ENCODE measurements at places on chromosomes 6 and 20. TPM values are rescaled to one million over a fixed set of nuclear protein-coding genes. Genes with fewer than 3 reads are reported as not detected.

- DNase-seq = no peak
Observed at GRCh38 chr6:128156321-128157111, 255.7 kb upstream of the THEMIS start.

DNA sequence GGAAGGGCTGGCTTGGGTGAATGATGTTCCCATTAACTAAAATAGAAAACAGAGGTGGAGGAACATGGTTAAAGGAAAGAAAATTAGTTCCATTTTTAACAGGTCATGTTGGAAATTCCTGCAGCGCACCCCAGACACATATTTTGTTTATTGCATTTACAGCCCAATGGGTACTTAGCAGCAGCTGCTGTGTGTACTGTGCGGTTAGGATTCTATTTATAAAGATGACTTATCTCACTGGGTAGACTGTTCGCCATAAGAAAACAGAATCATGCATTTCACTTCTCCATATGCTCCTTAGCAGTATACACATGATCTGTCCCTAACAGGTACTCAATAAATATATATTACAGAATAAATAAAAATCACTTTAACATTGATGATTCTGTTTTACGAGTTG is 135.8 kb downstream of the SLC35F1 start:
- no peak for DNase-seq

DNA sequence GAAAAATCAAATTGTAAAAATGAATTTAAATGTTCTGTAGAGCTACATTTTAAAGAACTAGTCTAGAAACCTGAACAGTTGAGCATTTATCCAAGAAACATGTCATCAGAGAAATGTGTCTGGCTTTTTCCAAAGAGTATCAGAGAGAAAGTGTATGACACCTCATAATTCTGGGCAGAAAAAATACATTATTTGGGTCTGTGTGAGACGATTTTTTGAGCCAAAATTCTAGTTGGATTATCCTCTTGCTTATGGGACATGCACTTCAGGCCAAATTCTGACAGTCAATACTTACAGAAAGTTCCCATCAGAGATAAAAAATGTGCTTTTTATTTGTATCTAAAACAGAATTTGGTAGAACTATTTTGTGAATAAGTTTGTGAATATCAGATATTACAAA is 1242.7 kb downstream of the EPHA7 start:
- DNase-seq = no peak

DNA sequence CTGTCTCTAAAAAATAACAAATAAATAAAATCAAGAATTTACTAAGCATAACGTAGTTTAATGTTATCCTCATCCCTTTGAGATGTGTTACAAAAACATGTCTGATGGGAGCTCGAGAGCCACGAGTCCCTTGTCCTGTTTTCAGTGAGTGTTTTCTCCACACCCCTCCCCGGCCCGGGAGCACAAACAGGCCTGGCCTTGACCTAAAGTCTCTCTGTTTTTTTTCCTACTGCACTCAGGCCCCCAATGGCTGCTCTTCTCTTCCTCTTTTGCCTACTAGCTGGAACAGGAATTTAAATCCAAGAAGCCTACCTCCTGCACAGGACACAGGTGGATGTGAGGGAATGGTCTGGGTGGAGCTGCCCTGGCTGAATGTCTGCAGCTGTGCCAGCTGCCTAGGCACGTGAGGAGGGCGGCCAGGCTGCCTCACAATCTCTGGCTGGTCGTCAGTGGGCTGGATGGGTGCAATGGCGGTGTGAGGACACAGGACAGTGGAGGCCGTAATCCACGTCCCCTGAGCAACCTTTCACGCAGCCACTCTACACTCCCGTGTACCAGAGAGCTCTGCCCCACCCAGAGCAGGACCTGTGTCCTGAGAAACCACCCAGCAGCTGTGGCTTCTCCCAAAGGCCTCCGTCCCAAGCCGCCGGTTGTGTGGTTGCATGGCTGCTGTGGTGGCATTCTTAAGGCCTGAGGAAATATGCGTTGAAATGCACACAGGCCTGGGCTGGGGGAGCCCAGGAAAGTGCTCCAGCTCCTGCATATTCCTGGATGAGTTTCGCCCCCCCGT is 117.5 kb downstream of the FAM120B start:
- no peak for DNase-seq

DNA sequence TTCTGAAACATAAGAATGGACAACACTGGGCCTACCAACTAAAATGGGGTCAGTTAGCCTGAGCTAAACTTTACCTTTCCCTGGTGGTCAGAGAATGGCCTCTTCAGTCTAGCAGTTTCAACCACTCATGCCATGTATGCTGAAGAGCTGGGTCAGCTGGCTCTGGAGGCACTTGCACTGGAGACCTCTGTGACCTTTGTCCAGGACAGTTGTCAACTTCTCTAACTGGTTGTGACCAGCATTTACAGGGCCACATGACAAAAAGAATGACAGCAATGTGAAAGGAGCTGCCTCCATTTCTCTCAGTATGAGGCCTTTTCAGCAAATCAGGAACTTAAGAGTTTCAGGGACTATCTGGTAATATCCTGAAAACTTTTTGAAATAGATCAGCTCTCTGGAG is 59.9 kb upstream of the TMEM30A start:
- DNase-seq = no peak

Gene MCHR2
- not detected for total RNA-seq

DNA sequence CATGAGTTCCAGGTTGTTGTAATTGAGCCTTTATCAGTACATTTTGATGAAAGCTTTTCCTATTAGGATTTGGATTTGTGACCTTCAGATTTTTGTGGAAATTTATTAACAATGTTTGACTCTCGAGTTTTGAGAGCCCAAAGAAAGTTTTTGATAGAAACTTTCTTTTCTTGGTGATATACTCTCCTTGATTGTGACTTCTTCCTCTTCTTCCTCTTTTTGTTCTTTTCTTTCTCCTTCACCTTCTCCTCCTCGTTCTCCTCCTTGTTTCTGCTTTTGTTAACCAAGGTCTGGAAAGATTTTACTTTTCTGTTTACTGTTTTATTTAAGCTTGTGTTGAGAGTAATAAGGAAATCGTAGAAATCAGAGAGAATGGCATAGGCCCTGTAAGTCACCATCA is 182.4 kb downstream of the TRIM27 start:
- no peak for DNase-seq

GRCh38 chr6:221531-222349 is 70.5 kb upstream of the DUSP22 start:
- no peak for DNase-seq

GRCh38 chr20:17316316-17317038 is 89.6 kb downstream of the PCSK2 start:
- DNase-seq = no peak

GRCh38 chr20:4369798-4370124 is 351.9 kb upstream of the PRND start:
- peak; percentile 72 for DNase-seq

GRCh38 chr6:31528307-31528777 is 420 bp upstream of the MCCD1 start:
- DNase-seq = no peak

Gene AGER
- 27.8 TPM for total RNA-seq

GRCh38 chr6:169175360-169175887 is 78.2 kb downstream of the THBS2 start:
- no peak for DNase-seq

GRCh38 chr20:18847226-18847755 is 33.7 kb downstream of the SCP2D1 start:
- no peak for DNase-seq

Gene PXDC1
- total RNA-seq = not detected

Gene LAMA5
- 0.63 TPM for total RNA-seq

DNA sequence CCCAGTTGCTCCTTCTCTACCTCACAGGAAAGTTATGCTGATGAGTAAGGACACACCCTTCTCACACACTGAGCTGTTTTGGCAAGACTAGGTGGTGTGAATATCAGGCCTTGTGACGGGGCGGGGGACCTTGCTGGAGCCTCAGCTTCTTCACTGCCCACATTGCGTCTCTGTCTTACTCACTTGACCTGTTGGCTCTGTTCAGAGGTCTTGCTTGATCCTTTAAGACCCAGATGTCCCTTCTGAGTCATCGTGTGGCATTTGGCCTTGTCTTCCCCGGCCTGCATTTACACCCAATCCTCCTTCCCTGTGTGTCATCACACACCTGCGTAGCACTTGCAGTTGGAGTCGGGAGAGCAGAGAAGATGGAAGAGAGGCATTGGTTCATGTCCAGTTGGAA is 8.3 kb upstream of the PRND start:
- no peak for DNase-seq

- peak; percentile 33 for DNase-seq
Observed at GRCh38 chr20:50510706-50511542, 741 bp downstream of the PTPN1 start.

DNA sequence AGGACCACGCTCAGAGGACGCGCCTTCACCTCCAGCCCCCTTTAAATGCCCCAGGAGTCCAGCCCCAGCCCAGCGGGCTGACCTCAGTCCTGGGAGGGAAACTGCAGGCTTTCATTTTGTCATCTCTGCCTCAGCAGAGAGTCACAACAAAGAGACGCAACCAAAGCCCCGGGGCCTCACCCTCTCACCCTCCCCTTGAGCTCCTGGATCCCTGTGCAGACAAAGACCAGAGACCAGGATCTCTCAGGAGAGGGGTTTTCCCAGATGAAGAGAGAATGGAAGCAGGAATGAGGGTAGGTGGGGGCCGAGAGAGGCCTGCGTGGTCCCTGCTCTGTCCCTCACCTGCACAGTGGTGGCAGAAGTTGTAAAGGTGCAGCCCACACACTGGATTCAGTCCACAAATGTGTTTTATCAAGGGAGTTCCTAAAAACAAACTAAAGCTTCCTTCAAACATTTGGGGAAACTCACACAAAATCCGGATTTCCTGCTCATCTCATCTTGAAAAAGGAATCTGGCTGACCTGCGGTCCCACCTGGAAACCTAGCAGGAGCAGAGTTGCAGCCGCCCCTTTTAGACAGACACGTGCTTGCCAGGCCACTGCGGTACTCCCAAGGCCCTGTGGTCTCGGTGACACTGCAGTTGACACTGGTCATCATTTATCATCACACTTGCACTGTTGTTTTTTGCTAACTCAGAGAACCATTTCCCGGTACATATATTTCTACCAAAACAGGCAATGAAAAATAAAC is 27.1 kb downstream of the PTGIS start:
- DNase-seq = no peak

- no peak for DNase-seq
Observed at GRCh38 chr6:44621846-44622245, 234.3 kb downstream of the CDC5L start.

DNA sequence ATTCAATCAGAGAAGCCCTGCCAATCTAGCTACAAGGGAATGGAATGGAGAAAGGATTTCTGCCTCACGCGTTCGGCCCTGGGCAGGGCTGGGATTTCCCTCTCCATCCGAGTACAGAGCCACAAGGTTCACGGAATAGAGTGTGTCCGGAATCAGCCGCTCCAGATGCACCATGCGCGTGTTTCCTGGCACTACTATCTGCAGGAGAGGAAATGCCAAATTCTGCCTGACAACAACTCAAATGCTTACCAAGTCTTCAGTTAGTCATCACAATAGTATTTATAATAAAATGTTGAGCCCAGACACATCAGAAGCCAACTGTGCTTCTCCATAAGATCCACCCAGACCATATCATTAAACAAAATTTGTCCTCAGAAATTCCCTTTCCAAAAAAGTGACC is 75.1 kb downstream of the COL12A1 start:
- DNase-seq = no peak

DNA sequence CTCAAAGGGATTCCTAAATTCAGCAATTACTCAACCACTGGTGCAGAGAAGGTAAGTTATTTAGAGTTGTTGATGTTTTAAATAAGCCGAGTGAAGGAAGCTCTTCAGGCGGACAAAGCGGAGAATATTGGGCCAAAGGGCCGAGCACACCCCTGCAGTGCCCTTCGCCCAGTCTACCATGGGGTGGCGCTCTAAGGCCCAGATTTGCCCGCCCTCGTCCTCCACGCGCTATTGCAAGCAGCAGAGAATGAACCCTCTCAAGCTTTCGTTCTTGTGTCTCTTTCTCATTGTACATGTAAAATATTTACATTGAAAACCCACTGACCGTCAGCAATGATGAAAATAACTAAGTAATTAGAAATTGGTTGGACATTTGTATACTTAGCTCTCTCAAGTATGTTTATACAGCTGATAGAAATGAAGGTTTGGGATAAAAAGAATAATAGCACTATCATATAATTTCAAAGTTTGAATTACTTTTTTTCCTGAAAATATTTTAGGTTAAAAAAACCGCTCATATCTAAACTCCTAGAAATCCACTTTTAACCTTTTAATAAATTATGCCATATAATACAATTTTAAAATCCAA is 195.0 kb upstream of the CEP162 start:
- peak; percentile 33 for DNase-seq

- DNase-seq = no peak
Observed at GRCh38 chr20:23032750-23033078, 2.4 kb upstream of the SSTR4 start.

- no peak for DNase-seq
Observed at GRCh38 chr20:62319346-62319909, 16.6 kb downstream of the ADRM1 start.

Gene CYP24A1
- total RNA-seq = not detected

Gene PI3
- total RNA-seq = not detected

- no peak for DNase-seq
Observed at GRCh38 chr20:59007665-59008511, 834 bp upstream of the CTSZ start.

GRCh38 chr20:641516-641875 is 11.5 kb downstream of the SRXN1 start:
- DNase-seq = no peak

DNA sequence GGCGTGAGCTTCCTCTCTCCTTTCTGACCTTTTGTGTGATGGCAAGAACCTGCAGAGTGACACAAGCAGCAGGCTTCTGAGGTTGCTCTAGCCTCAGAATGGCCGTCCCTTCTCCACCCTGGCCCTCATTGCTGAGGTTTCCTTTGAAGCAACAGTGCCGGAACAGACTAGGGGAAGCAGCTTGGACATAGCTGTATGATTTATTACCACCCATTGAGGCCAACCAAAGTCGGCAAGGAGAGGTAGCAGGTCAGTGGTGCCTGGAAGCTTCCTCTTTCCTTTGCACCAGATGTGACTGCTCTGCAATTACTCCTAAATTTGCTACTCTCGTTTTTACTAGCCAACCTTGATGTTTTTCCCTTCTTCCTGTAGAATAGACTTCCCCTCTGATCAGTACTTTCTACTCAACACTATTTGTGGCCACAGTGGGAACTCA is 31.4 kb downstream of the PTPN1 start:
- no peak for DNase-seq

Gene BACH2
- 70.9 TPM for total RNA-seq

Gene SIRPD
- not detected for total RNA-seq

- no peak for DNase-seq
Observed at GRCh38 chr20:47708140-47708807, 77.0 kb downstream of the SULF2 start.

- no peak for DNase-seq
Observed at GRCh38 chr6:125511809-125512396, 210.1 kb upstream of the HDDC2 start.

GRCh38 chr6:33314515-33314942 is 651 bp upstream of the TAPBP start:
- DNase-seq = peak; percentile 84

GRCh38 chr20:46423882-46424482 is 17.6 kb upstream of the ELMO2 start:
- no peak for DNase-seq

Gene C6orf132
- total RNA-seq = 0.03 TPM
